ENCODE measurements at places on chromosomes 16 and 17.
A peak's percentile ranks its signal among the peaks of the same experiment; 100 is the strongest.

- no peak for DNase-seq
- peaks cover 3% of the 10 kb centered on the region for H3K36me3 ChIP-seq
- H3K4me3 ChIP-seq = no peak overlapping the region
- H3K4me1 ChIP-seq = no peaks in the 10 kb centered on the region
- no peaks in the 10 kb centered on the region for H3K27me3 ChIP-seq
- no peak overlapping the region for H3K27ac ChIP-seq
Measured at GRCh38 chr17:1625053-1625452, 3.6 kb downstream of the SLC43A2 start.

DNA sequence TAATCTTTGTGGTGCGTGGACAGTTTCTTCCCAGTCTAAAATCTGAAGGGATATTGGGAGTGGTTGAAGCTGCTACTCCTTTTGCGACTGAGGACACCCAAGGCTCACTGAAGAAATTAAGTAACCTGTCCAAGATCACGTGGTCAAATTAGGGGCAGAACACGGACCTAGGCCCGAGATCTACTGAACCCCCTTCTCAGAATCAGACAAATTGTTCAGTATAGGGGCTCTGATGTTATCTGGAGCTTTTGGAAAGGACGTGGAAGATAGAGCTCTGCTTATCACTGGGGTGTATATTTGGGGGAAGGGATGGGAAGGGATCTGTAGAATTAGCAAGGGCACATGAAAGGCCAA lies 857 bp downstream of the TANGO6 start:
- H3K4me1 ChIP-seq = no peaks in the 10 kb centered on the region
- H3K4me3 ChIP-seq = peak overlapping the region; percentile 85
- H3K36me3 ChIP-seq = no peaks in the 10 kb centered on the region
- H3K27ac ChIP-seq = no peak overlapping the region

- H3K27ac ChIP-seq = no peak overlapping the region
- no peaks in the 10 kb centered on the region for H3K4me1 ChIP-seq
- DNase-seq = no peak
- no peak overlapping the region for H3K4me3 ChIP-seq
Measured at GRCh38 chr16:50620646-50621451, 60.3 kb downstream of the SNX20 start.

- no peaks in the 10 kb centered on the region for H3K27me3 ChIP-seq
- no peak for DNase-seq
- no peaks in the 10 kb centered on the region for H3K4me1 ChIP-seq
- no peak overlapping the region for H3K27ac ChIP-seq
Measured at GRCh38 chr17:6393351-6393952, 41.5 kb downstream of the AIPL1 start.

DNA sequence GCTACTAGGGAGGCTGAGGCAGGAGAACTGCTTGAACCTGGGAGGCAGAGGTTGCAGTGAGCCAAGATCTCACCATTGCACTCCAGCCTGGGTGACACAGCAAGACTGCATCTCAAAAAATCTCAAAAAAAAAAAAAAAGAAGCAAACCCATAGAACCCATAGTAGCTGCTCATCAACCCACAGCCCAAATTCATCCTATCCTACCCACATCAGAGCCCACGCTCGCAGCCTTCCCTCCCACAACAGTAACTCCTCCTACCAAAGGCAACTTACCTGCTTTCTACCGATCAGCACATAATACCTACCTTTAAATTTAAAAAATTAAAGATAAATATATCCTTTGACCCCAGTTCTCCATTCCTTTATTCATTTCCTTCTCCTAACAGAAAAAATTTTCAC lies 94.7 kb downstream of the GAS7 start:
- no peak overlapping the region for H3K27ac ChIP-seq
- no peak overlapping the region for H3K4me3 ChIP-seq
- DNase-seq = no peak
- no peaks in the 10 kb centered on the region for H3K27me3 ChIP-seq
- H3K4me1 ChIP-seq = 0 out of 2 replicates have a peak, but pooled peaks cover 2% of the 10 kb centered on the region

DNA sequence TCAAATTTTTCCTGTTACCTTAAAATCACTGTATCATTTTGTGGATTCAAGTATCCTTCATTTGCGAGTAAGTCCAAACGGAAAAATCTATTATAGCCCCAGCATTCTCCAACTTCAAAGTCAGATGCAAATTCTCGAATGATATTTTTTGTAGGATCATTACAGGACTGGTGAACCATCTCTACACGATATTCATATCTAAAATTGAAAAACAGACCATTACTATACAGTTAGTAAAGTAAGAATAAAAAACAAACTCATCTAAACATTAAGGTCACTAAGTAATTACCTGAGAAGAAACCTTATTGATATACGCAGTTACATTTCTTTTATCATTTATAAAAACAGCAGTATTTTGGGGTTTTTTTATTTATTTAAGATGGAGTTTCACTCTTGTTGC lies 49.8 kb downstream of the TRIM37 start:
- no peaks in the 10 kb centered on the region for H3K4me1 ChIP-seq
- DNase-seq = no peak
- H3K27ac ChIP-seq = no peak overlapping the region
- peaks cover 62% of the 10 kb centered on the region for H3K36me3 ChIP-seq

DNA sequence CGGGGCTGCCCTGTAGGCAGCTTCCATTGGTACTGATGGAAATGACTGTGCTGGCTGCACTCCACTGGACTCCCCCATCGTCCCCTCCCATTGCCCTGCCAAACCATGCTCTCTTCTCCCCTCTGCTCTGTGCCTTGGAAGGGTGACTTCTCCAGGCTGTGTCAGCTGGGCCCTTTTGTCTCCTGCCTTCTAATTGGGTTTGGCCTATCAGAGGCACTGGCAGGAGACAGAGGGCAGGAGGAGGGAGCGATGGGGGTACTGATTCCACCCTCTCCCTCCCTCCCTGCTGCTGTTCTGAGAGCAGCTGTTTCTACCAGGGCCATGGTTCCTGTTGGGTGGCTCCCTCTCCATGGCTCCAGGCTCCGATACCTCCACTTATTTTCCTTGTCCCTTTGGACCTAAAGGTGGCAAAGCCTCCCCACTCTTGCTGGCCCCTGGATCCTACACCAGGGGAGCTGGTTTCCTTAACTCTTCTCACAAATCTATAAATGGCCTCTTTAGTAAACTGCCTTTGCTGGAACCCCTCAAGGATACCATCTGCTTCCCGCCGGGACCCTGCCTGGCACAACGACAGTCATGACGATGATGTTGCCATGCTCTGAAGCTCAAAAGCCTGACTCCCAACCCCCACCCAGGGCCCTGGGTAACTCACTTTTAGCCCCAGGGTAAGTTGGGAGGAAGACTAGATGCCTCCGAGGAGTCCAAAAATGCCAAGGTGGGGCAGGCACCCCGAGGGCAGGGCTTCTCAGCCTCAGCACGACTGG lies 123.8 kb upstream of the RPL38 start:
- H3K27ac ChIP-seq = no peak overlapping the region
- H3K27me3 ChIP-seq = no peaks in the 10 kb centered on the region
- no peak overlapping the region for H3K4me3 ChIP-seq
- no peak for DNase-seq

- DNase-seq = no peak
- H3K36me3 ChIP-seq = no peaks in the 10 kb centered on the region
- no peaks in the 10 kb centered on the region for H3K4me1 ChIP-seq
- H3K27me3 ChIP-seq = no peaks in the 10 kb centered on the region
Measured at GRCh38 chr17:33076979-33077378, 85.3 kb downstream of the SPACA3 start.

- no peaks in the 10 kb centered on the region for H3K4me1 ChIP-seq
- peaks cover 58% of the 10 kb centered on the region for H3K36me3 ChIP-seq
- no peaks in the 10 kb centered on the region for H3K27me3 ChIP-seq
- no peak overlapping the region for H3K4me3 ChIP-seq
- DNase-seq = no peak
Measured at GRCh38 chr17:75846692-75847613, 2.7 kb upstream of the UNC13D start.

GRCh38 chr17:48841395-48841831 lies 10.6 kb downstream of the CALCOCO2 start:
- no peak for DNase-seq
- no peak overlapping the region for H3K4me3 ChIP-seq
- no peaks in the 10 kb centered on the region for H3K36me3 ChIP-seq
- no peaks in the 10 kb centered on the region for H3K4me1 ChIP-seq

DNA sequence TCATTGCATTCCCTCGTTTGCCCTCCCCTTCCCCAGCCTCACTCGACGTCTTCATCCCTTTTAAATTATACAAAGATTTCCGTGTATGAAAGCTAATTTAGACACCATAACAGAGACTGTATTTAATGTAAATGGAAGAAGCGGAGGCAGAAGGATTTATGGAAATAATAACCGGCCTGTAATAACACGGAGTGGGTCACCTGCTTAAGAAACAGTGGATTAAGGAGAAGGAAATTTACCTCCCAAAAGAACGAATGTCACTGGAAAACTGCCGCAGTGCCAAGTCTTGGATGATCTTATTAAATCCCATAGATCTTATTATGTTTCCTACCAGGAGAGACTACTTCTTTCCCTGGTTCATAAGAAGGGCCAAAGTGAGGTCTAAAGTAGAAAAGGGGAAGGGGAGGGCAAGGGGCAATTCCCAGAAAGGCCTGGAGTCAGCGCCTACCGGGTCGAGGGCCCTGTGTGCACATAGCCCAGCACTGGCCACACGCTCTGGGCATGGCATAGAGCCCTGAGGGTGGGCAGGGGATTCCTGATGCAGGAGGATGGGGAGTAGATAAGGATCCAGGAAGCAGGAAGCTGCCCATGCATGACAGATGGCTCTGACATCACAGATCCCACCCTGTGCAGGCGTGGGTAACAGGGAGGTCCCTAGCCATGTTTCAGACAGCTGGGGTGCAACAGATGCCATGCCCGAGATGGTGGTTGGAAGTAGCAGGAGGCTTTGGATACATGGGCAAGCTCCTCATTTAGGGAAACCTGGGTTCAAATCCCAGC lies 56.2 kb upstream of the RPL38 start:
- H3K4me3 ChIP-seq = no peak overlapping the region
- H3K36me3 ChIP-seq = peaks cover 19% of the 10 kb centered on the region
- H3K27me3 ChIP-seq = no peaks in the 10 kb centered on the region
- DNase-seq = peak; percentile 13

GRCh38 chr17:77842528-77843147 lies 115.9 kb upstream of the TNRC6C start:
- no peak overlapping the region for H3K27ac ChIP-seq
- DNase-seq = no peak
- no peaks in the 10 kb centered on the region for H3K4me1 ChIP-seq
- H3K4me3 ChIP-seq = no peak overlapping the region

DNA sequence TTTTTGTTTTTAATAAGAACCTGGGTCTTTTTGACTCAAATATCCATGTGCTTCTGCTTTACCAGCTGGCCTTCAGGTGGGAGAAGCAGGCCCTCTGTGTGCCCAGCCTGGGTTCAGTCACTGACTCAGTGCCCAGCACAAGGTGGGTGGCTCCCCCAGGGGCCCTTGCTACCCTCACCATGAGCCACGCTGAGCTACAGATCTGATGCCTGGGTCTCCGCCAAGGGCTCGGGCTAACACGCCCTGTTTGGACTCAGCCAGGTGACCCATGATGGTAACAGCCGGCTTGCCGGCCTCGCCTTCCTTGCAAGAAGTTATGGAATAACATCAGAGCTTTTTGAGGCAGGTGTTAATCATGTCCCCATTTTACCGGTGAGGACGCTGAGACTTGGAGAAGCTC lies 109.5 kb upstream of the NLRP1 start:
- no peak for DNase-seq
- no peak overlapping the region for H3K27ac ChIP-seq
- no peaks in the 10 kb centered on the region for H3K27me3 ChIP-seq
- no peaks in the 10 kb centered on the region for H3K36me3 ChIP-seq

DNA sequence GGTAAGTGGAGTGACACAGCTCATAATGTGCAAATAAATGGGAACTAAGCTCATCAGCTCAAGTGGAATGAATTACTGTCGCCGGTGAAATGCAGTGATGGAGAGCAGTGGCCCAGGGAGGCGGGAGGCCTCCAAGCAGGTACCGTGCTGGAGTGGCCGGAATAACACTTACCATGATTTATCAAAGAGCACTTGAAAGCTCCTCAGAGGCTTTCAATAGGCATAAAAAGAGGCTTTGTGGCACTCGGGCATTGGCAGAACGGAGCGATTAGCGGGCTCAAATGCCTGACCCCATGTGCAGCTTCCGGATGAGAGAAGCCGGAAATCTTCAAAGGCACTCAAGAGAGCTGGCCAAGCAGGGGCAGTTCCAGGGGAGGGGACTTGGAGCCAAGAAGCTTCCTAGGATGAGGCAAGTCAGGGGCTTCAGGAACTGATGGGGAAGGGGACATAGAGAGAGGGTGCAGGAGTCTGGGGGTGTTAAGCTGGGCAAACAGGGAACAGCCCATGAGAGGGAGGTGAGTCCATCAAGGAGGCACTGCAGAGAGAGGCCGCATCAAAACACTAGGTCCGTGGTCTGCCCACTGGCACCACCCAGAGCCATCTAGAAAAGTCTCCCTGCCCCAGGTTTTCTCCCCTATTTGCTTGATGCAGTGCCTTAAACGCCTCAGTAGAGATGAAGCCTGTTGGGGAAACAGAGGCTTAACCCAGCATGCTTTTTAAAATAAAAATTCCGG lies 144.0 kb upstream of the IRX6 start:
- H3K27ac ChIP-seq = no peak overlapping the region
- H3K27me3 ChIP-seq = no peaks in the 10 kb centered on the region
- H3K4me1 ChIP-seq = peaks cover 2% of the 10 kb centered on the region
- H3K4me3 ChIP-seq = no peak overlapping the region

GRCh38 chr17:30358055-30358760 lies 20.5 kb upstream of the CPD start:
- H3K4me1 ChIP-seq = no peaks in the 10 kb centered on the region
- H3K36me3 ChIP-seq = no peaks in the 10 kb centered on the region
- H3K27ac ChIP-seq = no peak overlapping the region
- no peak for DNase-seq
- no peak overlapping the region for H3K4me3 ChIP-seq

DNA sequence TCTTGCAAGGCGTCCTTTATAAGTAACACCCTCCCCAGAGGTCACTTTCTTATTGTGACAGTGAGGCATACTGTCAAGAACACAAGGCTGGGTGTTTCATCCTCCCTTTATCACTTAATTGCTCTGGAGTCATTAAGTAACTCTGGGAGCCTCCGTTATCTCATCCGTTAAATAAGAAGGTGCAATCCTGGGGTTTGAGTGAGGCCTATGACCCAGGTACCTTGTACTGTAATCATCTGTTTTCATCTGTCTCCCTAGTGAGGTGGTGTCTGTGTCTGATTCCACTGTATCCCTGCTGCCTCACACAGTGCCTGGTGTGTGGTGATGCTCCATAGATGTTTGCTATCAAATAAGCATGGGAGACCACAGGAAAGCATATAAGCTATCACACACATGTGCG lies 17.7 kb downstream of the TNS4 start:
- no peaks in the 10 kb centered on the region for H3K36me3 ChIP-seq
- no peak for DNase-seq
- no peaks in the 10 kb centered on the region for H3K27me3 ChIP-seq
- H3K4me3 ChIP-seq = no peak overlapping the region

- H3K4me1 ChIP-seq = no peaks in the 10 kb centered on the region
- DNase-seq = peak; percentile 92
- no peaks in the 10 kb centered on the region for H3K27me3 ChIP-seq
- H3K4me3 ChIP-seq = peak overlapping the region; percentile 84
Measured at GRCh38 chr17:8016632-8017424, 14.4 kb downstream of the GUCY2D start.

All from H9 (cell line).